ENCODE measurements at places on chromosomes 1 and 21.

GRCh38 chr1:229251185-229251584 lies 19.7 kb upstream of the RAB4A start:
- DNase-seq, result no peak

- no peak for DNase-seq
These were observed 19.1 kb upstream of the SPAG17 start for GRCh38 chr1:118204105-118204504.

DNA sequence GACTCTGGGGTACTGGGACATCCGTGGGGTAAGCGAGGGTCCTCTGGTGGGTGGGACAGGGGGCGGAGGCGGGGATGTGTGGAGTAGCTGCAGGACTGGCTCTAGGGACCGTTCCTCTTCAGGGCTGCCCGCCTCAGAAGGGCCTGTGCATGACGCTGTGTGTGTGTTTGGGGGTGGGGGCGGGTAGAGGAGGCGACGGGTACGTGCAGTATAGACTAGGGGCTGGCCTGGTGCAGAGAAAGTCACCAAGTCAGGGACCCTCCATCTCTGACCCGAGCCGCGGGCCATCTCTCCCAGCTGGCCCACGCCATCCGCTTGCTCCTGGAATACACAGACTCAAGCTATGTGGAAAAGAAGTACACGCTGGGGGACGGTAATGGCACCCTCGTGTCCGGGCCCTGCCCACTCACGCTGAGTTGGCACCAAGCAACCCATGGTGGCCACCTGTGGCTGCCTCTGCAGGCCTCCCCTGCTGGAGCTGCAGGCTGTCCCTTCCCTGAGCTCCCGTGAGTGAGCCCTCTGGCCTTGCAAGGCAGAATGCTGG lies 342 bp downstream of the GSTM5 start:
- no peak for DNase-seq

DNA sequence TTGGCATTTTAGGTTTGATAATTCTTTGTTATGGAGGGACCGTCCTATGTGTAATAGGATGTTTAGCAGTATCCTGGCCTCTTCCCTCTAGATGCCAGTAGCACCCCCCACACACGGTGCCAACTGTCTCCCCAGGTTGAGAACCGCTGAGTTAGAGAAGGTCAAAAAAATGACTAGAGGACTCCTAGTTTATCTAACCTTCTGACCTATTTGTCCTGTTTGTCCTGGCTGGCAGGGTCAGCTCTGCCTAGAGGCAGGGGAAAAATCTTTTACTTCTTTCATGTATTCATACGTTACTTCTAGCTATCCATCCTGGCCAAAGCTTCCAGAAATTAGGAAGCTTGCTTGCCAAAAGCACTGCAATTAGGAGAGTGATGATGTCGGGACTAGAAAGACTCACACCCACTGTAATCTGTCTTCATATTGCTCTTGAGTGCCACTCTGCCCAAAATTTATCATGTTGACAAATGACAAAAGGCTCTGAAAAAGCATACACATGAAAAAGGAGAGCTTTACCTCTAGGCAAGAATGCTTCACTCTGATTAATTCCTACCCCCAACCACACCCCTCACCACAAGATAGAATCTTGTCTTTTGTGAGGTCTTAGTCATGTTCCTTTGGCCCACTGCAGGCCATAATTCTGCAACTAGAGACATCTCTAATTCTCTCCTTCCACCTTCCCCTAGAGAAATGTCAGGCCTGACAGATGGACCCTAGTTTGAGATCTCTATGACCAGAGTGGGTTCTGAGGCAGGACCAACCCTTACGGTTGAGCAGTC lies 14.4 kb upstream of the AKR1A1 start:
- DNase-seq, result no peak

GRCh38 chr1:230264342-230264741 lies 161.8 kb downstream of the PGBD5 start:
- no peak for DNase-seq

- peak; percentile 44 for DNase-seq
These were observed 6.6 kb upstream of the NUP133 start for GRCh38 chr1:229514578-229515275.

DNA sequence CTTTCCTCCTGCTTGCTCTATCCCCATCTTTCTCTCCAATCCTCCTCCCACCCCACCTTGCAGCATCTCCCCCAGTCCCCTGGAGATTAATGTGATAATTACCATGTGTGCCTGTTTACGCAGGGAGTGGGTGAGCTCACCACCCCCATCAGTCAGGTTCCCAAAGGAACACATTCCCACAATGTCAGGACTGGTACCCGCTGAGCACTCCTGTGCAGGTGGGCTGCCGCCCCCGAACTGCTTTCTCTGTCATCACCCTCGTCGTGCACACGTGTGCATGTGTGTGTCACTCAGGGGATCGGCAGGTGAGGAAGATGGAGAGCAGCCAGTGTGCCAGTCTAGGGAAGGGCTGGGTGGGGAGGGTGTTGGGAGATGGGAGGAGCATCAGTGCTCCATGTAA lies 163.4 kb downstream of the CACNA1E start:
- no peak for DNase-seq

DNA sequence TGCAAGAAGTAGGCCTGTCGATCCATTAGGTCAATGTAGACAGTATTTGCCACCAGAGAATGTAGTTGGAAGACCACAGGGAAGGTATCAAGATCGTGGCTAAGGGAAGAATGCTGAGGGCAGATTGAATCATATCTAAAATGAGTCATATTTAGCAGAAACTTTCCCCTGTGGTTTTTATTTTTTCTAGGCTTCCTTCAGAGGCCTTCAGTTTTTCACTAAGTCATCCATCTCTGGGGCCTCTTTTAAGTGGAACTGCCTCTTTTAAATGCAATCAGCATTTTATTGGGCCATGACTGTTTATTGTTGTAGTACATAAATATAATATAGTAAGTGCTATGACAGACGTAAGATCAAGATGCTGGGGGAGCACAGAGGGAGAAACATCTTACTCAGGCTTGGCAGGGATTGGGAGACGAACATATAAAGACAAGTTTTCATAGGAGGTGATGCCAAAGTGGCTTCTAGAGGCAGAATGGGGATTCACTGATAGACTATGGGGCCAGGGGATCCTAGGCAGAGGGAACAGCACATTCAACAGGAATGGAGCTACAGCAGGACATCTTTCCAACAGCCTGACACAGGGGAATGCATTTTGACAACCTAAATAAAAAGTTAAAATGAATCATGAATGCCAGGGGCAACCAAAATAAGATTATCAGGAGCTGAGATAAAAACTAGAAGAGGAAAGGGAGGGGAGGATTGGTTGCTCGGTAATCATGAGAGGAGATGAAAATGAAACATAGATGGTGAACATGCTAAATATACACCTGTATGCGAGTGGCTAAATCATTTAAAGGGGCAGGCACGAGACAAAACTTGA lies 20.1 kb downstream of the UBE2U start:
- no peak for DNase-seq

- no peak for DNase-seq
These were observed 18.8 kb downstream of the PIK3C2B start for GRCh38 chr1:204475656-204476432.

GRCh38 chr1:4801192-4801924 lies 146.9 kb downstream of the AJAP1 start:
- no peak for DNase-seq

DNA sequence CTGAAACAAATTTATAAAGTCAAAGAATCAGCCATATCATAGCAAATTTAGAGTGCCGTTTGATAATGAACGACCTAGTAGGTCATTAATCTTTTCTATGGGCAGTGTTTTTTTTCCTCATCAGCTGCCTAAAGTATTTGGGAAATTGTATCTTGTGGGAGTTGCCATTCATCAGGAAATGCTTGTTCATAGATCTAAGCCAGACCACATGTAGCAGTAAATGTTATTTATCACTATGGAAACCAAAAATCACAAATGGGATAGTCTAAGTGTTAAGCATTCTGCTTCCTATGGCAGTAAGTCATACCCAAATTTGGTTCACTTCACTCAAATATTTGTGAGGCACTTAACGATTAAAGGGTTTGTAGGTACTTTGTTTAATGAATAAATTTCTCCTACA lies 52.9 kb downstream of the LRRC8D start:
- no peak for DNase-seq

DNA sequence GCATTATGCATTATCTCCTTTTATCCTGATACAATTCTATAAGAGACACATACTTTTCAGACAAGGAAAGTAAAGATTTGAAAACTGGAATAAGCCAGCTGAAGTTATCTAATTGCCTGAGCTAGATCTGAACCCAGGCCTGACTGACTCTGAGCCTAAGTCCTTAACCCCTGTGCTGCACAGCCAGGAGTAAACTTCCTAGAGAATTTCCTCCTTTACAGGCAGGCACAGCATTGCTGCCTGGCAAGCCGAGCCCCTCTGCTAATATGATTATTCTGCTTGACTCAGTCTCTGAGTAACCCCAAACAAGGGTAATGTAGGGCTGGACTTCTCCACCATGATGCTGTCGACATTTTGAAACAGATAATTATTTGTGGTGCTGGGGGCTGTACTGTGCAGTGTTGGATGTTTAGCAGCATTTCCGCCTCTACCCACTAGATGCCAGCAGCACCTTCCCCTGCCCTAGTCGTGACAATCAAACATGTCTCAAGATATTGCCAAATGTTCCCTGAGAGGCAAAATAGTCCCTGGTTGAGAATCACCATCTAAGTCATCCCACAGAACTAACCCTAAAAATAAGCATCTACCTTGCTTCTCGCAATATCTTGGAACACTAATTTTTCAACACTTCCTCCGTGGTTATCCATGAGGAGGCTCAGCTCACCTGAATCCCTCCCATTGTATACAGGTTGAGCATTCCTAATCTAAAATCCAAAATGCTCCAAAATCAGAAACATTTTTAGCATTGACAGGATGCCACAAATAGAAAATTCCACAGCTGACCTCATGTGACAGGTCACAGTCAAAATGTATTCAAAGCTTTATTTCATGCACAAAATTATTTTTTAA lies 18.5 kb downstream of the CAMK1G start:
- no peak for DNase-seq

GRCh38 chr1:22615886-22616285 lies 20.5 kb upstream of the C1QA start:
- DNase-seq, result no peak

DNA sequence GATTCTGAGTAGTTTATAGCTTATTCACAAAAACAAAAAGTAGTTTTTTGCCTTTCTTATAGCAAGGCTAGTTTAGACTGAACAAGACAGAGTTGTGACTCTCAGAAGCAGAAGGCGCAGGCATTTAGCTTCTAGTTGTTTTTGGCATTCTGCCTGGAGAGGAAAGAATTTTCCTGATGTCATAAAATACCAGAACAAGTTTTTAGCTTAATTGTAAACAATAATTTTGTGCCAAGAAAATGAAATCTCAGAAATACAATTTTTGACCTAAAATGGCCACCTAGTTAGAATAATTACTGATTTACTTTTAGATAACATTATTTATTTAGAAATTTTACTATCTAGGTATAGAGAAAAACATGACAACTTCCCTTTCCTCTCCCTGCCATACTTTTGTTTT lies 1.0 kb downstream of the DNAJB4 start:
- no peak for DNase-seq

- DNase-seq, result no peak
These were observed 205.0 kb upstream of the GRIK3 start for GRCh38 chr1:37239225-37239740.

DNA sequence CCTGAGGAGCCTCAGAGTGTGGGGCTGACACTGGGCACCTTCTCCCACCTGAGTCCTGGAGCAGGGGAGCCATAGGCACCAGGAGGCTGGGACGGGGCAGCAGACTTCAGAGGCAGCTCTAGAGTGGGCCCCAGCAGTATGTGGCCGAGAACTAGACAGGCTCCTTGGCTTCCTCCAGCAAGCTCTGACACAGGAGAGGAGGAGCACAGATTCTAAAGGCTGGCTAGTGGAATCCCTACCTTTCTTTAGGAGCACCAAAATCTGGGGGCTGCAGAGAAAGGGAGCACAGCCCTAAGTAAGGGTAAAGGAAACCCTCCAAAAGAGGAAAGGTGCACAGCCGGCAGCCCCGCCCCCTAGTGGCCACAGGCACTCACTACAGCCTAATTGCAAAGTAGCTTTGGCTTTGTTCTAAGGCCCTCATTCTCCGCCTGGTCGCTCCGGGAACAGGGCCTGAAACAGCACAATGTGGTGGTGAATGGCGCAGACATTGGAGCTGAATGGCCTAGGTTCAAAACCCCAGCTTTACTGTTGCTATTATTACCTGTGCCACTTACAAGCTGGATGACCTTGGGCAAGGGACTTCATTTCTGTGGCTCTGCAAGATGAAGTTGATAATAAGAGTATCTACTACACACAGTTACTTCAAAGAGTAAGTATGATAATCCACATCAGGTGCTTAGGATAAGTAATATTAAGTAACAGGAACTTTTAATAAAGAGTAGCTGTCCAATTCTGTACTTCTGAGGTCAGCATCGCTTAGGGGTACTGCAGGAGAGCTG lies 8.8 kb upstream of the GUCA2A start:
- peak; percentile 58 for DNase-seq

DNA sequence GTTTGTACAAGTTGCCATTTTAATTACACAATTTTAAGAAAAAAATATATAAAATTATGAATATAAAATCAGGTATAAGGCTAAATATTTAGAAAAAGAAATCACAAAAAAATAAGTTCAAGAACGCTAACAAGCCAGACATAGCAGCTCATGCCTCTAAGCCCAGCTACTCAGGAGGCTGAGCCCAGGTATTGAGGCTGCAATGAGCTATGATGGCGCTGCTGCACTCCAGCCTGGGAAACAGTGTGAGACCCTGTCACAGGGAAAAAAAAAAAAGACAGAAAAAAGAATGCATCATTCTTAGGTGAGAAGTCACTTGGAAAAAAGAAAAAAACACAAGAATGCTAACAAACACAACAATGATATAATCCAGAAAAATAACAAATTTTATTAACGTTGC lies 112.3 kb upstream of the PRDX6 start:
- no peak for DNase-seq

All from activated CD4-positive, alpha-beta T cell treated with anti-CD3 and anti-CD28 coated beads for 1 hour (primary cell).